Large intestine (tissue), 12 donors: ENCODE measurements at places on chromosomes 5 and 9.

DNA sequence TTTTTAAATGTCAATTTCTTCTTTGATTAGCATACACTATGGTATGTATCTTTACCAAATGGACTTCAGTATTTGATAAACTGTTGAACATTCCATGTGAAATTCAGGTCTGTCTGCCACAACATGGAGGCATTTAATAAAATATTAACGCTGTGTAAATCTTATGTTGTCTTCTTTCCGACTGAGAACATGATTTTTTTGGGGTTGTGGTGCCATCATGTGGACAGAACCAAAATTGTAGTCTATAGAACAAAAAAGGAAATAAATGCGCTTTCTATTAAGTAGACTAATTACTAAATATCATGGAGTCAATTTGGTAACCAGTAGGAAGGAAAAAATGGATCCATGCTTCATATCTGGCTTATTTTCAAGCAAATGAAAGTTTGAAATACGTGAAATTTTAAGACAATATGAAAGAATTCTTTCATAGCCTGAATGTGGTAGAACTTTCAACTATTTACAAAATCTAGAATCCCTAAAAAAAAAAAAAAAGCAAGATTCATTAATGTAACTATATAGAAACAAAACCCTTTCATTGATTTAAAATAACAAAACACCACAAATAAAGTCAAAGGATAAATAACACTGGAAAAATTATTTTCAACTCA is 2.8 kb upstream of the PLK2 start:
- peak; percentile 61 for DNase-seq

DNA sequence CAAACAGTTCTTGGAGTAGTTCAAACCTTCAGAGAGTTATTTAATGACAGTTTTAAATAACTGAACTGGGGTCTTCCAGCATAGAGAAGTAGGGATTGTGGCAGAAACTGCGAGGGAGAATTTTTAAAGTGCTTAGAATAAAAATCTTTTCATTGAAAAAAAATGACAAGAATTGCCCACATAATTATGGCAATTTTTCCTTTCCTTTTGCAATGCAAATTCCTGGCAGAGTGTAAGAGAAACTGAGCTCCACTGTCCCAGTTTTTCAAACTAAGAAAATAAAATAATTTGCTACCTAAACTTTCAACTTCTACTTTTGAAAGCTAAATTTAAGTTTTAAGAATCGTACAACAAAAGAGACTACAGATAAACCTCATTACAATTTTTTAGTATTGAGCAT is 2.3 kb upstream of the PTGER4 start:
- DNase-seq: no peak

DNA sequence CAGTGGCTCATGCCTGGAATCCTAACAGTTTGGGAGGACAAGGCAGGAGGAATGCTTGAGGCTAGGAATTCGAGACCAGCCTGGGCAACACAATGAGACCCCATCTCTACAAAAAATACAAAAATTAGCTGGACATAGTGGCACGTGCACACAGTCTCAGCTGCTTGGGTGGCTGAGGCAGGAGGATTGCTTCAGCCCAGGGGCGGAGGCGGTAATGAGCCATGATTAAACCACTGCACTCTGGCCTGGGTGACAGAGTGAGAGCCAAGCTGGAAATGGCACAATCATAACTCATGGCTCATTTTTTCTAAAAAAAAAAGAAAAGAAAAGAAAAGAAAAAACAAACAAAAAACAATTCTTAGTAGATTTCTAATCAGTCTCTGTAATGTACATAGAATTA is 446.2 kb downstream of the ELAVL2 start:
- DNase-seq: peak; percentile 4

DNA sequence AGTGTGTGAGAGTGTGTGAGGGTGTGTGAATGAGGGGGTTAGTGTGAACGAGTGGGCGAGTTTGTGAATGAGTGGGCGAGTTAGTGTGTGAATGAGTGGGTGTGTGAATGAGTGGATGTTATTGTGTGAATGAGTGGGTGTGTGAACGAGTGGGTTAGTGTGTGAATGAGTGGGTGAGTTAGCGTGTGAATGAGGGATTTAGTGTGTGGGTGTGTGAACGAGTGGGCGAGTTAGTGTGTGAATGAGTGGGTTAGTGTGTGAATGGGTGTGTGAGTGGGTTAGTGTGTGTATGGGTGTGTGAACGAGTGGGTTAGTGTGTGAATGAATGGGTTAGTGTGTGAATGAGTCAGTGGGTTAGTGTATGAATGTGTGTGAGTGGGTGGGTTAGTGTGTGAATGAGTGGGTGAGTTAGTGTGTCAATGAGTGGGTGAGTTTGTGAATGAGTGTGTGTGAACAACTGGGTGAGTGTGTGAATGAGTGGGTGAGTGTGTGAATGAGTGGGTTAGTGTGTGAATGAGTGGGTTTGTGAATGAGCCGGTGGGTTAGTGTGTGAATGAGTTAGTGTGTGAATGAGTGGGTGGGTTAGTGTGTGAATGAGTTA is 37.5 kb downstream of the NKD2 start:
- DNase-seq: no peak

DNA sequence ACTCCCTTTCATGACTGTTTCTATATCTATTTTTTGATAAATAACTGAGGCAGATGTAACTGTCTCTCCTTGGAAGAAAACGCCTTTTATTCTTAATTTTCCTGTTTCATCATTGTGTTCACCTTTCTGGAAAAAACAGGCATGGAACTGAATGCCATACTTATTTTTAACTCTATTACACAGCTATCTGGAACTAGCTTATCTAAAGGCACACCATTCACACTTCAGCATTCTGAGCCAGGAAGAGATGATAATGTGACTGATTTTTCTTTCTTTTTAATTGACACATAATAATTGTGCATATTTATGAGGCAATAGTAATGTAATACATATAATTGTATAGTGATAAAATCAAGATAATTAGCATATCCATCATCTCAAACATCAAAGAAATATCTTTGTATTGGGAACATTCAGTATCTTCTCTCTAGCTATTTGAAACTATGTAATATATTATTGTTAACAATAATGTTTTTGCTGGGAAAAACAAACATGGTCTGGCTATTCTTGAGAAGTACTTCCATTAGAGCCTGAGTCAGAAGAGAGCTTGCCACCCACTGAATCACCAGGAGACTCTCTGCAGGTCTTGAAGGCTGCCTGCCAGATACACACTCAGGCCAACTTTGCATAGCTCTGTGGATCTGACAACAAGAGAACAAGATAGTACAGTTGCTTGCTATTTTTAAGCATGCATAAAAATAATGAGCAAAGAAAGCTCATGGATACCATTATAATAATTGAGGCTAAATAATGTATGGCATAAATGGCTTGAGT is 501.0 kb upstream of the EDIL3 start:
- DNase-seq: no peak

GRCh38 chr9:79200336-79200735 is 371.4 kb upstream of the TLE4 start:
- DNase-seq: no peak

DNA sequence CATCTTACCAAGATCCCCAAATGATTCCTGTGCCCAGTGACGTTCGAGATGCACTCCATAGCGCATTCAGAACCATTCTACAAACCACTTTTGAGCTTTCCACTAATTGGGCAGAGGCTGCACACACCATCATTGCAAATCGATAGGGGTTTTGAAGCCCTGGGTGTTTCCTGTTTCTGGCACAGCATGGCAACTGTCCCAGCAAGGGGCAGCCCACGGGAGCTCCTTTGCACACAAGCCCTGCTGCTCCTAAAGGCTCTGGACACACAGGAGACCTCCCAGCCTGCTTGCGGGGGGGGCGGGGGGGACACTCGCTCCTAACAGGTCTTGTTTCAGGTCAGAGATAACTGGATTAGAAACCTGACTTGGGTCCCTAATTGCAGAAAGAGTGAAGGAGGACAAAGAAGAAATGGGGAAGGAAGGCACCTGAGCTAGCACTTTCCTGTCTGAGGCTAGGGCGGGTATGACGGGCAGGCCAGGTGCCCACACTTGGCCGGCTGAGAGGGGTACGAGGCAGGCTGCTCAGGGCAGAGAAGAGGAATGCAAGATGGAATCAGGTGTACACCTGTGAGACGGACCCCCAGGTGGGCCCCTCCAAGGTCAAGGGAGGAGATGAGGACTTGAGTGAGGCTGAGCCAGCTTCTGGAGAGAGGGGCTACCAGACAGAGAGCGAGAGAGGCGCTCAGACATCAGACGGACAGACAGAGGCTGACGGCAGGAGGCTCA is 820 bp downstream of the FBP1 start:
- no peak for DNase-seq

GRCh38 chr9:70108181-70108580 is 64.5 kb downstream of the MAMDC2 start:
- no peak for DNase-seq
